ENCODE measurements at places on chromosomes 13 and 19. TPM values are rescaled to one million over a fixed set of nuclear protein-coding genes. Genes with fewer than 3 reads are reported as not detected.

The CD22 gene
- total RNA-seq: not detected

The PSG2 gene
- not detected for total RNA-seq

The ZNF492 gene
- 0.19 TPM for total RNA-seq

The POLR1G gene
- 5.6 TPM for total RNA-seq

The NKG7 gene
- total RNA-seq: 1.4 TPM

The SHC2 gene
- total RNA-seq: 26.8 TPM
